ENCODE measurements at places on chromosomes 5 and 9. TPM values are rescaled to one million over a fixed set of nuclear protein-coding genes. Genes with fewer than 3 reads are reported as not detected.

The OR1Q1 gene
- total RNA-seq, result not detected

The NR2F1 gene
- total RNA-seq, result 63.9 TPM

The SH2D3C gene
- 43.5 TPM for total RNA-seq

The CCNO gene
- 0.16 TPM for total RNA-seq

The MPDZ gene
- 128 TPM for total RNA-seq

The IL3 gene
- total RNA-seq, result not detected

The SLC6A7 gene
- total RNA-seq, result not detected

The TNC gene
- 1.6 TPM for total RNA-seq

The CYSRT1 gene
- total RNA-seq, result 0.16 TPM

The CCDC69 gene
- 5.1 TPM for total RNA-seq

The MEGF9 gene
- 9.6 TPM for total RNA-seq

The PCDHGA8 gene
- 3.0 TPM for total RNA-seq

The SLIT3 gene
- under 0.01 TPM for total RNA-seq

The PALM2AKAP2 gene
- total RNA-seq, result 0.06 TPM

The SLC6A3 gene
- not detected for total RNA-seq

The ANXA1 gene
- total RNA-seq, result 1,273 TPM

The SYNPO gene
- total RNA-seq, result 7.1 TPM
